ENCODE measurements at places on chromosomes 6 and 20. TPM values are rescaled to one million over a fixed set of nuclear protein-coding genes. Genes with fewer than 3 reads are reported as not detected.

DNA sequence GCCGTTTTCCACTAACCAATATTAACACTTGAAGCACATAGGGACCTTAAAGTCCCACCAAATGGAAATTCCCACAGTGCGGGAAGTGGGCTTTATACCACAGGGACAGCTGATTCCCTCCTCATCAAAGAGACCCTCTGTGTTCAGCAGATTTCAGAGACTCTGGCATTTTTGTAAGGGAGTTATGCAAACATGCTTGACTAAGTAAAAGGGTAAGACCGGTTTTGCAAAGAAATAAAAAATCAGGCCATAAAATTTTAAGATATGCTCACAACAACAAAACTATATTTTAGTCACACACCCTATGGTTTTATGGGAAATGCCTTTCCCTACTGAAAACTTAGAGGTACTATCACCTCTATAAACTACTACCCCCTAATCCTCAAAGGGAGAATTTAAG, 45.4 kb upstream of the SPTLC3 start:
- DNase-seq = no peak

DNA sequence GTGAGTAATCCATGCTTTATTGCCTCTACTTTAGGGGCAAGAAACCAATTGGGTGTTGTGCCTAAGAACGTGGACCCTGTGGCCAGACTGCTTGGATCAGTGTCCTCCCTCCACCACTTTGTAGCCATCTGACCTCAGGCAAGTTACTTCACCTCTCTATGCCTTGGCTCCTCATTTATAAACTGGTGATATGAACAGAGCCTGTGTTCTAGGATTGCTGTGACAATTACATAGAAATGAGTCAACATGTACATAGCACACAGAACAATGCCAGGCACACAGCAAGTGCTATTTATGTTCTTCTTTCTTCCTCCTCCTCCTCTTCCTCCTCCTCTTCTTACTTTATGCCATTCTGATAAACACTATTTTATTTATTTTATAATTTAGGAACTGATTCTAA, 339.4 kb downstream of the CD83 start:
- DNase-seq = no peak

KIFC1 gene
- 2.1 TPM for total RNA-seq

DNA sequence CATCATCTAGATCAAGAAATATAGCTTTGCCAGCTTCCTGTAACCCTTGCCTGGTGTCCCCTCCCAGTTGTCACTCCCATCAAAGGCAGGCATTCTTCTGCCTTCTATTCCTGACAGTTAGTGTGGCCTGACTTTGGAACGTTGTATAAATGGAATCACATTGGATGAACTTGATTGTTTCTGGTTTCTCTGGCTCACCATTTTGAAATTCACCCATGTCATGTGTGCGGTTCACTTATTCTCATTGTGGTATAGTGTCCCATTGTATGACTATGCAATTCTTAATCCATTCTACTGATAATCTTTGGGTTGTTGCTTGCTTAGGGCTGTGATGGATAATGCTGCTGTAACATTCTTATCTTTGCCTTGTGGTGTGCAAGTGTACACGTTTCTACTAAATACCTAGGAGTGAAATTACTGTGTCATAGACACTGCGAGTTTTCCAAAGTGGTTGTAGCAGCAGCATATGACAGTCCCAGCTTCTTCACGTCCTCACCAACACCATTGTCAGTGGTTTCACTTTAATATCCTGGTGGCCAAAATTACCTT, 73.2 kb downstream of the VEGFA start:
- DNase-seq = no peak

DNA sequence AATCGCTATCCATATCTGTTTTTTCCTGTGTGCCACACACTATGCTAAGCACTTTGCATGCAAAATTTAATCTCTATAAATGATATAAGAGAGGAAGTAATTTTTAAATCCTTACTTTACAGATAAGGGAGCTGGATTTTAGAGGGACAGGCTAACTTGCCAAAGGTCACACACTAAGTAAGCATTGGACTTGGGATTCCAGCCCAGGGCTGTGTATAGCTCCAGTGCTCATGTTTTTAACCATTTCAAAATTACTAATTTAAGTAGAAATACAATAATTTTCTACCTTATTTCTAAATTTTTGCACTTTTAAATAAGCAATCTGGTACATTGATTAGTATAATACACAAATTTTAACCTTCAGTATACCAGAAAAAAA, 144.6 kb downstream of the UST start:
- no peak for DNase-seq

DNA sequence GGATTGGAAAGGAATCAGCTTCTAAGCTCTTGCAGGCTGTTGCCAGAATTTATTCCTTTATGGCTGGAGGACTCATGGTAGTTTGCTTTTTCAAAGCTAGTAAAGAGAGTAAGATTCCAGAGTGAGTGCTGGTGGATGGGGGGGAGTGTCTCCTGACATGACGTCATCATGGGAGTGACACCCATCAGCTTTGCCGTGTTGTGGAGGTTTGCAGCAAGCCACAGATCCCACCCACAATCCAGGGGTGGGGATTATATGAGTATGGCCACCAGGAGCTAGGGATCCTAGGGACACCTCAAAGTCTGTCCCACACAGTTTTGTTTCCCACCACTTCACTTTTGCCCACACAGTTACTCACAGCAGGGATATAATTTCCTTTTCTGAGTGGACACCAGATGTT, 28.7 kb upstream of the PMEPA1 start:
- no peak for DNase-seq

DNA sequence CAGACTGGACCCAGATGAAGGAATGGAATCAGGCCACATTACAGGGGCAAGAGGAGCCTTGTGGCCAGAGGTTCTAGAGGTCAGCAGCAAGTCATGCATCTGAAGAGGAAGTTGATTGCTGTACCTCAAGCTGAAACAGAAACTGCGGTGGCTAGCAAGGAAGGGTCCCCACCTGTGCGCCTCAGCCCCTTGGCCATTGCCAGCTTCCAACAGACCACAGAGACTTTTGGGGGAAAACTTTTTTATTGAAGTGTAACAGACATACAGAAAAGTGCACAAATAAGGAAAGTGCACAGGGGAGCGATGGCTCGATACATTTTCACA, 26.8 kb upstream of the SLC9A8 start:
- no peak for DNase-seq

DNA sequence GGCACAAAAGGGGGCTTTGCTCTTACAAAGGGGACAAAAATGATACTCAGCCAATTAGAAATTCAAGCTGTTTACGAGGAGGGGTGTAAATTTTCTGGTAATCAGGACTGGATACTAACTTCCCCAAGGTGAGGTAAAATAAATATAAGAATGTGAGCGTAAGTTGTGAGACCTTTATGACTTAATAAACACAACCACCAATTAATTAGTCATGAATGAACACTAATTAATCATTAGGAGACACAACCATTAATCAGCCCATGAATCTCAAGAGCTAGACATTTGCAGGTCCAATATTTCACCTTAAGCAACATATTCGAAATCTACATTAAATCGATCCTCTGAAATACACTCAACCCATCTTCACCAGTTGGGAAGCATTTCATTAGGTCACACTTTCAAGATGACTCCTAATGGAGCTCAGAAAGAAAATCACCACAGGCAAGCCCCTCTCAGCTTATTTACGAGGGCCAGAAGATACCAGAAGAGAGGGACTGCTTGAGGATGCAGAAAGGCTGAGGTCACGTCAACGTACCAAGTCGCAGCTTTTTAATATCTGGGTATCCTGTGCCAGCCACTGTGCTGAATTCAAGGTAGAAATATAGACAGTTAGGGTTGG, 2.7 kb downstream of the ADTRP start:
- no peak for DNase-seq

CLPSL1 gene
- 0.49 TPM for total RNA-seq

- DNase-seq = no peak
These were observed 75.4 kb upstream of the KCNG1 start for GRCh38 chr20:51098284-51098810.

DNA sequence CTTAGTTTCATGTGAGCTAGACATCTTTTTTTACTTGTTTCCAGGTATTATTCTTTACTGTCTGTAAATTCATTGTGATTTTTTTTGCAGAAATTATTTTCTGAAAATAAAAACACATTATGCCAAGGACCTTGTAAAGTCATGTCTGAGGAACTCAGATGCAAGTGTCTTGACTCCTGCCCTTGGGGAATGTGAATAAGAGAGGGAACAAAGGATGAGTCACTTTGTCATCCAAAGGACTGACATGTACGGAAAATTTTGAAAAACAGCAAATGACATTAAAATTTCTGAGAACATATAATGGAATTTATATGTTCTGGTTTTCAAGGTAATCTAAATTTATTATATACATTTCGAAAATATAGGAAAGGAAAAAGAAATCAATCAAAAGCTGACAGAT, 660.4 kb downstream of the CD109 start:
- no peak for DNase-seq

- peak; percentile 82 for DNase-seq
These were observed 43.8 kb upstream of the FOXQ1 start for GRCh38 chr6:1267790-1268762.

DNA sequence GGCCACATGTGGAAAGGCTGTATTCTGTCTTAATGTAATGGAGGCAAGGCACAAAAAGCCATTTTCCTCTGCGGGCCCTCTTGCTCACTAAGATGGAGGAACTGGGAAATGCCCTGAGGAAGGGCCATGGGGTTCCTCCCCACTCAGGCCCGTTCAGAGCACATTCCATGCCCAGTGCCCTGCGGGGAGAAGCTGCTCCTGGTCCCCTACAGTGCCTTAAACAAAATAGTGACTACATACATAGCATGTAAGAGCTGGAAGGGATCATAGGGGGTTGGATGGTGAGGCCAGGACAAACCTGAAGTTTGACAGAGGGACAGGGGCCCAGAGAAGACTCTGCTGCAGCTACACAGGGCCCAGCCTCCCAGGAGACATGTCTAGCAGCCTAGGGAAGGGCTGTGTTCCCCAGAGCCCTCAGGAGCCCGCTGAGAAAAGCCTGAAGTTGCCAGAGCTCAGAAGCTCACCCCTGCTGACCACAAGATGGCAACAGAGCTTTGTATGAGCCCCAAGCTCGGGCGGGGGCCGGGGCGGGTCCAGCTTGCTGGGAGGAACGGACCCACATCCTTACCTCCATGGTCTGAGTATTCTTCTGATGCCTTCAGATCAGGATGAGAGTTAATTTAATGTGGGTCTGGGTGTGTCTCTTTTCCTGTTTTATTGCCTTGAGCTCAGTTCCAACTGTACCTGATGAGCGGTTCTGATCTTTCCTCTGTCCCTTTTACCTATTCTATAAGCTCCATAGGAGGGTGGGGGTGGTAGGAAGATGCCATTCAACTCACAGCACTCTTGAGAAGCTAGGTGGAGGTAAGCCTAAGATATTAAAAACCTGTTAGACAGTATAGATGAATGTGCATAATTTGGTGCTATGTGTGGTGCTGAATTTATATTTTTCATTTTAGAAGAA, 242.9 kb downstream of the CDC5L start:
- peak; percentile 19 for DNase-seq

GRCh38 chr6:29685718-29686326, 4.9 kb upstream of the ZFP57 start:
- DNase-seq = peak; percentile 13

- DNase-seq = no peak
These were observed 33.2 kb downstream of the PHACTR1 start for GRCh38 chr6:12749531-12750379.

DNA sequence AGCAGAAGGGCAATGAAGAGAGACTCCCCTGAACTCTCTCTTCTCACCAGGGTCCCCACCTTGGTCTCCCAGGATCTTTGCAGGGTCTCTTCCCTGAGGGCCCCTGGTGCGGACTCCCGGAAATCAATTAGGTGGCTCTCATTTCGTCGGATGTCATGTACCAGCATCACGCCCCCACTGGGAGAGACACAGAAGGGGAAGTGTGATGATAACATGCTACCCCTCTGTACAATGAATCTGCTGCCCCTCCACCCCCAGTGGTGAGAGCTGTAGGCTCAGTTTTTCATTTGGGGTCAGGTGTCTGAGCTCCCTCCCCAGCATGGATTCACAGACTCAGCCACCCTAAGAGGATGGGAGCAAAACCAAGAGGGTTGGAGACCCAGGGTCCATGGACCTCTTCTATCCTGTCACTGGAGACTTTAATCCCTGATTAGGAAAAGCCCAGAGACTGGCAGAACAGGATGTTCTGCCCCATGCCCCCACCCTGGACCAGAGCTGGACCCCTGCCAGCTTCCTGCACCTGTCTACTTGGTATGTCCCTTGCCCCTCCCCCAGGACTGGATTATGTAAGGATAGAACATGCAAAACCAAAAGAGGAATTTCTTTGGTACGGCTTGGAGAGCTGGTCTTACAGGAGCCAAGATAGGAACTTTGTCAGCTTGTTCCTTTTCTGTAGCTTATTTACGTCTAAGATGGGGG, 11.1 kb downstream of the GGT7 start:
- DNase-seq = peak; percentile 56

PHF10 gene
- 39.4 TPM for total RNA-seq

MYT1 gene
- 0.17 TPM for total RNA-seq

SIRPG gene
- 1.2 TPM for total RNA-seq

GRCh38 chr20:38373231-38373867, 27.1 kb downstream of the LBP start:
- no peak for DNase-seq

DNA sequence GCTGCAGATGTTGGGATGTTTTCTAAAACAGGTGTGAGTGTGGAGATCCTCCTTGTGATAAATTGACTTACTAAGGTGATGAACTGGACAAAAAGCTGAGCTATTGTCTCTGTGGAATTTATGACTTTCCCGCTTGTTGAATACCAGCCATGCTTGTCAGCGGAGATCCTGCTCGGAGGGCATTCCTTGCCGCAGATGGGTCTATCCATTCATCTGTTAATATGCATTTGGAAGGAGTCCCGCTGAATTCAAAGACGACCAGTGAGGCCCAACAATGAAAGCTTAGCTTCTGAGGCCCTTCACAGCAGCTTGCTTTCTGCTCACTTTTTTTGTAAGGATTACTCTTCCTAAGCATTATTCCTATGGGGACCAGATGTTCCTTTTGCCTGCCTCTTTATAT, 124.9 kb downstream of the TIAM2 start:
- DNase-seq = no peak

DNA sequence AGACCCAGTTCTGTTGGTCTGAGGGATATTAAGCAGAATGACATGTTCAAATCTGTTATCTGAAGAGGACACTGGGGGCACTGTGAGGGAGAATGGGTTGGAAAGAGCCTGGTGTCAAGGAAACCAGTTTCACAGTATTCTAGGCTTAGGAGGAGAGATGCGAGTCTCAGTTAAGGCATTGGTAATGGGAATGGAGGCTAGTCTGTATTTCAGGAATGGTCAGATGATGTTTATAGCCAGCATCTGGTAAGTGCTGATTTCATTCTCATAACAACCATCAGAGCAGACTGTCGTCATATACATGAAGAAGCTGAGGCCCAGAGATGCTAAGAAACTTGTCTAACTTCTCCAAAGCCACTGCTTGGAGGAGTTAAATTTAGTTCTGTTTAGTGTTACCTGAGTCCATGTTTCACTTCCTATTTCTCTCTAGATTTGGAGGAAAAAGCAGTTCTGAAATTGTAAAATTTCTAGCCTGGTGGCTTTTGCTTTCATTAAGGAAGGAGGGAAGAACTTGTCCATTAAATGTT, 242.0 kb downstream of the ARID1B start:
- DNase-seq = no peak

DNA sequence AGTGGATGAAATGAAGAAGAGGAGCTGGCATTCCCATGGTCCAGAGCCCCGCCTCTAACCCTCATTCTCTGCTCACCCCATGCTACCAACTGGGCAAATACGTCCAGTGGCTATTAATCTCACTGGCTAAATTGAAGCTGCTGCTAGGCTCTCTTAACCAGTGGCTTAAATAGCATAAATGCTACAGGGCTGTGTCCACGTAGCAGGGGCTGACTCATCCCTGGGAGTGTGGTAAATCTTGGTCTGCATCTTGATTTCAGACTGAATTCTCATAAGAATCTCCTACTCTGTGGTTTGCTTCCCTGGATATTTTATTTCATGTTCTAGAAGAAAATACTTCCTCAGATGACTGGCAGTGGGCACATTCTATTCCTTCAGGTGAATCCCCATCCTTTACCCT, 193.1 kb upstream of the ARG1 start:
- DNase-seq = no peak
